Midbrain (tissue), 1 donor: ENCODE measurements at places on chromosomes 5 and 9.

GRCh38 chr5:77945874-77946273, 169.7 kb upstream of the TBCA start:
- DNase-seq: peak; percentile 83

- no peak for DNase-seq
These were observed 77.5 kb downstream of the STARD4 start for GRCh38 chr5:111434800-111435199.

GRCh38 chr9:25677301-25678146, 720 bp downstream of the TUSC1 start:
- DNase-seq: peak; percentile 78

GRCh38 chr9:24614070-24614469, 68.4 kb upstream of the IZUMO3 start:
- no peak for DNase-seq

- no peak for DNase-seq
These were observed 32.7 kb upstream of the SPARC start for GRCh38 chr5:151719228-151720000.

- peak; percentile 26 for DNase-seq
These were observed 276.3 kb downstream of the PSAT1 start for GRCh38 chr9:78573205-78573604.

DNA sequence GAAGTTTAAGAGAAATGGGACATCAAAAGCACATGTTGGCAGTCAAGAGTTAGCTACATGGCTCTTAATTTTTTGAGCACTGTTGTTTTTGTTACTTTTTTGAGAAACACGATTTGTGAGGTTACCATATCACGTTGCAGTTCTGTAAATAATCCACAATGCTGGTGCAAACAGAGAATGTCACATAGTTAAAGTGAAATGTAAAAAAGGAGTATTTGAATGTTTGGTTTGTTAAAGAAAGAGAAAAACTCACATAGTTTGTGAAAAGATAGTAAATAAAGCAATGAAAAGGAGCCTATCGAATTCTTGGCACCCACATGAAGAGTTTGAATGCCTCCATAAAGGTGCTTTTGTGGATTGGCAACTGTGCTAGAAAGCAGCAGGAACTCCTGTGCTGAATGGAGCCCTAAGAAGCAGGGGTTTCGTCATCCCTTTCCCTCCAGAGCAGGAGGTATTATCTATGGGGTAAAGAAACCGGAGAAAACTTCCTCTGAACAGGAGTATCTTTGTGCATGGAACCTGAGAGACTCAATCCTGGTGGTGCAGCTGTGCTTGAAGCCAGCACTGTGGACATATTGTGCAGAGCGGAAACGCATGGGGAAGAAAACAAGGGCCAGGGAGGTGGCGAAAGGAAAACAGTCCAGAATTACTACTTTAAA, 148.5 kb upstream of the OTULINL start:
- no peak for DNase-seq

- no peak for DNase-seq
These were observed 148.0 kb downstream of the NUDT12 start for GRCh38 chr5:103414604-103415003.

GRCh38 chr5:120358949-120359348, 105.2 kb upstream of the PRR16 start:
- DNase-seq: no peak

- no peak for DNase-seq
These were observed 40.7 kb downstream of the SH3TC2 start for GRCh38 chr5:149022200-149022599.

- DNase-seq: no peak
These were observed 138.9 kb downstream of the SPATA31D1 start for GRCh38 chr9:82127465-82127864.

- DNase-seq: no peak
These were observed 35.1 kb downstream of the CDH10 start for GRCh38 chr5:24609706-24610105.

DNA sequence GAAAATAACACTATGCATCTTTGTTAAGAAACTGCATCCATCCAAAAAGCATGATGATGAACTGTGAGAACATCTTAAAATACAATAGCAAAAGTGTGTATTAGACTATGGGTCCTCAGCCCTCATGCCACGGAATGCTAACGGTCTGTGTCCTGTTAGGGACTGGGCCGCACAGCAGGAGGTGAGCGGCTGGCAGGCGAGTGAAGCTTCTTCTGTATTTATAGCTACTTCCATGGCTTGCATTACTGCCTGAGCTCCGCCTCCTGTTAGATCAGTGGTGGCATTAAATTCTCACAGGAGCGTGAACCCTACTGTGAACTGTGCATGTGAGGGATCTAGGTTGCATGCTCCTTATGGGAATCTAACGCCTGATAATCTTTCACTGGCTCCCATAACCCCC, 129.8 kb downstream of the NXNL2 start:
- DNase-seq: no peak

DNA sequence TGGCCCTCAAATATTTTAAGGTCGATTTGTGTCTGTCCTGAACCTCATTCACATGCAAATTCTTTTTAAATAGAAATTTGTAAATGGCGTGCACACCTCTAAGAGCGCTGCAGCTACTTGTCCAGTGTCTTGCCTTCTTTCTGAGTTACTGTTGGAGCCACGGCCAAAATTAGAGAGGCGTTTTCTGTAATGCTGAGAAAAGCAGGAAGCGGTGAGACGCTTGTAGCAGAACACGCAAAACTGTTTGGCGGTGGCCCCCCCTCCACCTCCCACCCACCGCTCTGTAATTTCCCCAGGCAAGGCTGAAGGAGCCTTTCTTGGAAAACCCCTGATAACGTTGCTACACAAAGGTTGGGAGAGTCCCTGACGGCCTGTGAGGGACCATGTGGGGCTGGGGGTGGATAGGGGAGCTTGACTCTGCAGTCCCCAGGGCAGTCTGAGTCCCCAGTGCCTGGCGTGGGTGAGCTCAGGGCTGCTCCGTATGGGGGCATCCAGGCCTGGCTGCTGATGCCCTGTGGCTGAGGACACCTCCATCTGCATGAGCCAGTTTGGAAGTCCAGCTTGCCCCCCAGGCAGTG, 96.5 kb downstream of the GADD45G start:
- DNase-seq: no peak

DNA sequence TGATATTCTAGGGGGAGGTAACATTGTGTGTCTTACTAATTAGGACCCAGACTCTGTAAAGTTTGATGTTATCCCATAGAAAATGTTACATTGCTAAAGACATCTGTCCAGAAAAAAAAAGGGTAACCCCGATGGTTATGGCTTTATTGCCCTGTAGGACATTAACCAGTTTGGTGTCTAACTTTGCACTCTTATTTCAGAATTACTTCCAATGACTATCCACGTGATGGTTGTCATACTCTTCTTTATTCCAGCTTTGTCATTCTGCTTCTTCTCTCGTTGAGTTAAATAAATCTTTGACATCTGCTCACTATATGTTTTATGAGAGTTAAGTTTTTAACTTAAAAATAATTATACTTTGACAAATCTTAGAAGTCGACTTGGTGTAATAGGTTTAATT, 180.4 kb upstream of the ANKRD55 start:
- no peak for DNase-seq

- DNase-seq: no peak
These were observed 664 bp upstream of the RAB3C start for GRCh38 chr5:58582019-58582802.

GRCh38 chr9:35226651-35227050, 64.8 kb downstream of the UNC13B start:
- no peak for DNase-seq

GRCh38 chr5:84861306-84861705, 476.6 kb upstream of the EDIL3 start:
- DNase-seq: no peak

- no peak for DNase-seq
These were observed 657.6 kb downstream of the CCDC171 start for GRCh38 chr9:16210440-16210839.

DNA sequence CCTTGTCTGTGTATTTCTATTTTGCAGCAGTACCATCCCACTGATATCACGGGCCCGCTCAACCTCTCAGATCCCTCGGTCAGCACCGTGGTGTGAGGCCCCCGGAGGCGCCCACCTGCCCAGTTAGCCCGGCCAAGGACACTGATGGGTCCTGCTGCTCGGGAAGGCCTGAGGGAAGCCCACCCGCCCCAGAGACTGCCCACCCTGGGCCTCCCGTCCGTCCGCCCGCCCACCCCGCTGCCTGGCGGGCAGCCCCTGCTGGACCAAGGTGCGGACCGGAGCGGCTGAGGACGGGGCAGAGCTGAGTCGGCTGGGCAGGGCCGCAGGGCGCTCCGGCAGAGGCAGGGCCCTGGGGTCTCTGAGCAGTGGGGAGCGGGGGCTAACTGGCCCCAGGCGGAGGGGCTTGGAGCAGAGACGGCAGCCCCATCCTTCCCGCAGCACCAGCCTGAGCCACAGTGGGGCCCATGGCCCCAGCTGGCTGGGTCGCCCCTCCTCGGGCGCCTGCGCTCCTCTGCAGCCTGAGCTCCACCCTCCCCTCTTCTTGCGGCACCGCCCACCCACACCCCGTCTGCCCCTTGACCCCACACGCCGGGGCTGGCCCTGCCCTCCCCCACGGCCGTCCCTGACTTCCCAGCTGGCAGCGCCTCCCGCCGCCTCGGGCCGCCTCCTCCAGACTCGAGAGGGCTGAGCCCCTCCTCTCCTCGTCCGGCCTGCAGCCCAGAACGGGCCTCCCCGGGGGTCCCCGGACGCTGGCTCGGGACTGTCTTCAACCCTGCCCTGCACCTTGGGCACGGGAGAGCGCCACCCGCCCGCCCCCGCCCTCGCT, 1.9 kb downstream of the LRRC26 start:
- DNase-seq: no peak

- DNase-seq: no peak
These were observed 22.5 kb upstream of the ADAMTSL1 start for GRCh38 chr9:18451406-18451805.

- DNase-seq: peak; percentile 5
These were observed 2.0 kb downstream of the HAVCR2 start for GRCh38 chr5:157106630-157107461.

DNA sequence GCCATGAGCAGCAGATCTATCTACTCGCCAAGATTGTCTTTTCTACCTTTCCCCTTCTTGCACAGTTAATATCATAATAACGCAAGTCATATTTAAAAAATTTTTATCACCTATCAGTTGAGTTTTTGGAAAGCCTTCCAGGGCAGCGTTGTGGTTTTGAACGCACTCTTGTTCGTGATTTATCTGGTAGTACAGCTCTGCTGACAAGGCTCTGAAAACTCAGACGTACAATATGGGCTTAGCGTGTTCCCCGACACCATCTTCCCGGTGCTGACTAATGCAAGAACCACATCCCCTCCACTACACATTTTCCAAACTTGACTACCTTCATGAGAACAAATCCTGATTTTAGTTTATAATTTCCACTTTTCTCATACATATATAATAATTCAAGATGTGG, 1.6 kb upstream of the NFIL3 start:
- no peak for DNase-seq

- DNase-seq: no peak
These were observed 11.4 kb upstream of the TEX48 start for GRCh38 chr9:114693248-114693855.
